ENCODE measurements at places on chromosomes 4 and X.

GRCh38 chrX:51332188-51332942 is at the start of gene NUDT10:
TSS of gene NUDT10 (plus strand) at chrX:51332822. CDS start at chrX:51332966, 144 bp downstream.
- DNase-seq = no peak

GRCh38 chr4:121011138-121011537 is 61.2 kb downstream of the NDNF start:
- no peak for DNase-seq

DNA sequence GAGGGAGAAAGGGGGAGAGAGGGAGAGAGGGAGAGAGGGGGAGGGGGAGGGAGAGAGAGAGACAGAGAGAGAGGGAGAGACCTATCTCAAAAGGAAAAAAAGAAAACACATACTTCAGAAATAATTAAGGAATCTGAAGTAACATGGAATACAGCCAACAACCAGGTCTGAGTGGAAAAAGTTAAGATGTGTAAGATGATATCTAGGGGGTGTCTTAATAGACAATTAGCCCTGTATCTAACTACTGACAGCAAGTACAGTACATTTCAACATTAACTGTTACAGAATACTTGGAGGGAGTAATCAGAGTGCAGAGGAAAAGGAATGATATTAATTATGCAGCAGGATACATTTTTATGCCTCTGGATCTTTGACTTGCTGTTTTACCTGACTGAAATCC is 22.4 kb downstream of the NUP54 start:
- DNase-seq = no peak

GRCh38 chr4:128660361-128661215 is 148.9 kb upstream of the JADE1 start:
- no peak for DNase-seq

DNA sequence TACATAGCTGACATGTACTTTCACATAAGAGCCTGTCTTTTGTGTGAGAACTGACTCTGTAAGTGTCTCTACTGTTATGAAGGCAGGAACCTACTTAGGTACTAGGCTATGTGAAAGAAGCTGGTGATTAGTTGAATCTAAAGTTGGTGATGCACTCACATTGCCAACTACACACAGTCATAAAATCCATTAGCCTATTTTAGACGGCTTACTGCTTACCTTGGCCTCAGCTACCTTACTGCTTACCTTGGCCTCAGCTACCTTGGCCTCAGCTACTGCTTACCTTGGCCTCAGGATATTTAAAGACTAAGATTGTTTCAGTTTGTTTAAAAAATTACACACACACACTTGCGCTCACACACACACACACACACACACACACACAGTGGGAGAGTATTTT is 549.7 kb downstream of the IL1RAPL1 start:
- DNase-seq = no peak

- no peak for DNase-seq
Measured at GRCh38 chr4:148293571-148293970, 148.6 kb downstream of the NR3C2 start.

DNA sequence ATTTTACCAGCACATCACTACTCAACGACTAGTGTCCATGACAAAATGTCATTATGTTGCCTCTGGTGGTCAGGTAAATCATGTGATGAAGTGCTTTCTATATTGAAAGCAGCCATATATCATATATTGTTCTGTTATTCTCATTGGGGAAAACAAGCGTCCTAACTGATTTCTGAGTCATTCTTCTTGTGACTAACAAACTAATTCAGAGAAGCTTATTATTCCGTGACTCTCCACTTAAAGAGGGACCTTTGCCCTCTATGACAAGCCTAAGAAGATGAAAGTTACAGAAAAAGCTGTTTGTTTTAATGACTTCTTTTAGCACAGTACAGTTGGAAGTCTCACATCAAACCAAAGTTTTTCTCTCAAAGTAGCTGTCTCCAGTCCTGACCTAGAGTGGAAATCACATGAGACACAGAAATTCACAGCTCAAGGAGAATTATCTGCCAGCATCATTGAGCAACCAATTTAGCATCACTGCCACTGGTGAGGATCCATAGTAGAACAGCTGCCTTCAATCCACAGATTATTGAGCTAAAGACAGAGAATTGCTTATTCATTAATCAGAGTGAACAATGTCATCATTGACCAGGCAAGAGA is 36.4 kb downstream of the ASB9 start:
- no peak for DNase-seq

DNA sequence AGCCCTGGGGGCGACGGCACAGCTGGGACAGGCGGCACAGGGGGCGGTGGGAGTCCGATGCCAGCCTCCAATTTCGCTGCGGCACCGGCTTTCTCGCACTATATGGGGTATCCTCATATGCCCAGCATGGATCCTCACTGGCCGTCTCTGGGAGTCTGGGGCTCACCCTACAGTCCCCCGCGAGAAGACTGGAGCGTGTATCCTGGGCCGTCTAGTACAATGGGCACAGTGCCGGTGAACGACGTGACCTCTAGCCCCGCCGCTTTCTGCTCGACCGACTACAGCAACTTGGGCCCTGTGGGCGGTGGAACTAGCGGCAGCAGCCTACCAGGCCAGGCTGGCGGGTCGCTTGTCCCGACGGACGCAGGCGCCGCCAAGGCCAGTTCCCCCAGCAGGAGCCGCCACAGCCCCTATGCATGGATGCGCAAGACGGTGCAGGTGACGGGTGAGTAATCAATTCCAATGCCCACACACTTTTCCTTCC is 500 bp downstream of the CDX4 start:
- no peak for DNase-seq

DNA sequence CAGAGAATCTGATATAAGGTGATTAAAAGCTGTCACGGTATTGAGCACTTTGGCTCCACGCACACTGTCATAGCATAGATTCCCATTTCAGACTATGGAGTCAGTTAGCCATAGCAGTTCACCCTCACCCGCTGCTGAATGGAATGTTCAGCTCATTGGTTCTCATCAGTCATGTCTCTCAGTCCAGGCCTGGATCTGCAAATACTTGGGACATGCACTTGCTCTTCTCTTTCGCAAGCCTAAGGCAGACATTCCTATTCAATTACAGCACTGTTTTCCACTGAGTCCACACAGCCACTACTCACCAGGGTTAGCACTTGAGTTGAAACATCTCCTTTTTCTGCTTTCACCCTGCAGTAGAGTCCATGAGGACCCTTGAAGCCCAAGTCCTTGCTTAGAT is 30.6 kb upstream of the SCML1 start:
- no peak for DNase-seq

- no peak for DNase-seq
Measured at GRCh38 chrX:12686331-12686730, 104.9 kb upstream of the PRPS2 start.

- DNase-seq = no peak
Measured at GRCh38 chrX:110402850-110403221, 44.2 kb downstream of the RTL9 start.

GRCh38 chr4:20831746-20832145 is 131.5 kb downstream of the PACRGL start:
- DNase-seq = no peak

GRCh38 chrX:140431521-140431920 is 73.3 kb downstream of the SOX3 start:
- DNase-seq = no peak

DNA sequence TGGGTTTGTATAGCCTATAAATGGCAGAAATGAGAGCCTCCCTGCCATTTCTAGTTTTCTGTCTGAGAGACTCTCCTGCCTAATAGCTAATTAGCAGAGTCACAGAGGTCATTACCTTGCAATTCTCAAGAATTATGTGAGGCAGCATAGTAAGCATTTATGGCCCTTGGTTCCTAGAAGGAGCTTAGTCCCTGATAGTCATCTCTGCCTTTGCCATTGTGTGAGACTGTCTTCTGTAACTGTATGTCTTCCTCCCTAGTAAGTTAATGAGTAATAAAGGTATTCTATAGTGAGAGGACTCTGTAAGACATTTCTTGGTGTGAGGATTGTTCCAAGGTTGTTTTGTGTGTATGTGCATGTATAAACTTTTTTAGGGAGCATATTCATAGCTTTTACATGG is 108.7 kb downstream of the AR start:
- DNase-seq = no peak

DNA sequence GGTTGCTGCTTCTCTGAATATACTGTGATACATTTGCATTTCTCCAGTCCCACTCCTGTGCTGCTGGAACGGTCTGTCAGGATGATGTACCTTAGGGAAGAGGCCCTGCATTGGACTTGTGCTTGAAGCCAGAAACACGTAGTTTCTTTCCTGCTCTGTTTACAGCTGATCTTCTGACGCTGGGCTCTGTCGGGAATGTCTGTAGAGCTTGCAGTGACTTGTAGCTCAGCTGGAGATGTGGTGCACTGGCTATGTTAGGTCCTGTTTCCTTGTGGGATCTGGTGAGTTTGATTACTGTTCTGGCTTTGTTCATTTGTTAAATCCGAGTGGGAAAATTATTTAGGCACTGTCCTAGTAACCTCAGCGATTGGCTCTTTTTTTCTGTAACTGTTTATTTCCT is 137.2 kb upstream of the WDR1 start:
- no peak for DNase-seq

DNA sequence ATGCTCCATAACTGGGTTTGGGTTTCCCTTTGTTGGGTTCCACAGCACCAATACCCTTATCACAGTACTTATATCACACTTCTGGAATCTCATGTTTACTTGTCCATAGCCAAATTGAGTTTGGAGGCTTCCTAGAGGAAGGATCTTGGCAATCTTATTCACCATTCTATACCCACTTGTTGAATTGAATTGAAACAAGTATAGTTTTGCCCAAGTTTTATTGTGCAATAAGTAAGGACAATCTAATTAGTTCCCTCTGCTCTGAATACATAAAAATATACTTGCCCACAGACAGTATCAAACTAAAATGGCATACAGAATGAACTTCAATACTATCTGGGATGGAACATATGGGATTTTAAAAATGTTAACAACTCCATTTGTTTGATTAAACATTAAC is 40.3 kb downstream of the SEC31A start:
- no peak for DNase-seq

DNA sequence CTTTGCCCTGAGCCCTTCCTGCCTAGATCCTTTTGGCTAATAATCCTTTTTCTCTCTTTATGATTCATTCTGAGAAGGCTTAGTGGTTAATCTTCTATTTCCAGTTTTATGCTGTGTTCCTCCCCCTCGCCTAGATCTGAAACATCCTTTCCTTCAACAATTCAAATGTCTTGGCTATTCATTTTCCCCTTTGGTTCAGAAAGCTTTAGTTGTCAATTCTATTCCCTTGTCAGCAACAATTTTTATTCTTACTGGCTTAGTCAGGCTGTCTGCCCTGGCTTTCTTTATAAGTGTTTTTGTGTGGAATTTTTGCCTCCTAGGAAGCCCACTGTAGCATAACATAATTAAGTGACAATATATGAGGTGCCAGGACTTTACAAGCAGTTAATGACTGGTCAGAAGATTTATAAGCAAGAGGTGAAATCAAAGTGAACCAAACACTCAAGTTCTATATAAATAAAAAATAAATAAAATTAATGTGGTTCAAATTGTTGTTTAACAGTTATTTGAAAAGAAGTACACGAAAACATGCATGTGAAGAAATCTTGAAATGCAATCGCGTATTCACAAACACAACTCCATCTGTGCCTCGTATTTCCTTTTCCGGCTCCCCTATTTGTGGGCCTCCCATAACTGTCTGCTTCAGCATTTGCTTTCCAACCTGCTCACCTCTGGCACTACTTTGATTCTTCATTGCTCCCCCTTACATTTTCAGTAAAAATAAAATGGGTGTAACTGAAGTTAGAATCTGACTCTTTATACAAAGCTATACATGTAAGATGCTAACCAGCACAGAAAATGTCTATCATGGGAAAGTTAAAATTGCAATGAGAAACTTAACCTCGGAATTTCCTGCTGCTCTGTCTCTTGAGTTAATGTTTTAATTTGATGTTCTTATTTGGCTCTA is 235.4 kb downstream of the SPRY1 start:
- DNase-seq = no peak

GRCh38 chr4:23291139-23291538 is 598.4 kb downstream of the GBA3 start:
- DNase-seq = no peak

DNA sequence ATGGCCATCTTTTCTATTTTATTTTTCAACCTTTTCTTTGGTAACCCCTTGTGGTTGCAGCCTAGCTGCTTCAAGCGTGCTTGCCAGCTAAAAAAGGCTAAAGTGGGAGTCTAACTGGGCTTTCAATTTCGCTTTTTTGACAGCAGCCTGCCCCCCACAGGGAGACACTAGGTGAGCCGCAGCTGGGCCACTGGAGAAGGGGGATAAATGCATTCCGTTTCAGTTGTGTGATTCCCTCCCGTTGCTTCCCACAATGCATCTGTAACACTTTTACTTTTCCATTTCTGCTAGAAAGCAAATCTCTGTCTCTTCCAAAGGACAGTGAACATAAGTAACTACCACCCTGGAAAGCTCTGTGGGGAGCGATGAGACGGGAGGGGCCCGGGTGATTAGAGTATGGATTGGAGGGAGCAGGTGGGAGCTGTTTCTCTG is 86.3 kb upstream of the RAPGEF2 start:
- no peak for DNase-seq

DNA sequence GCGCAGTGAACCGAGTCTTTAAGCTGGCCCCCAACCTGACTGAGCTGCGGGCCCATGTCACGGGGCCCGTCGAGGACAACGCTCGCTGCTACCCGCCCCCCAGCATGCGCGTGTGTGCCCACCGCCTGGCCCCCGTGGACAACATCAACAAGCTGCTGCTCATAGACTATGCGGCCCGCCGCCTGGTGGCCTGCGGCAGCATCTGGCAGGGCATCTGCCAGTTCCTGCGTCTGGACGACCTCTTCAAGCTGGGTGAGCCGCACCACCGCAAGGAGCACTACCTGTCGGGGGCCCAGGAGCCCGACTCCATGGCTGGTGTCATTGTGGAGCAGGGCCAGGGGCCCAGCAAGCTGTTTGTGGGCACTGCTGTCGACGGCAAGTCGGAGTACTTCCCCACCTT is 2.2 kb downstream of the PLXNA3 start:
- DNase-seq = no peak

DNA sequence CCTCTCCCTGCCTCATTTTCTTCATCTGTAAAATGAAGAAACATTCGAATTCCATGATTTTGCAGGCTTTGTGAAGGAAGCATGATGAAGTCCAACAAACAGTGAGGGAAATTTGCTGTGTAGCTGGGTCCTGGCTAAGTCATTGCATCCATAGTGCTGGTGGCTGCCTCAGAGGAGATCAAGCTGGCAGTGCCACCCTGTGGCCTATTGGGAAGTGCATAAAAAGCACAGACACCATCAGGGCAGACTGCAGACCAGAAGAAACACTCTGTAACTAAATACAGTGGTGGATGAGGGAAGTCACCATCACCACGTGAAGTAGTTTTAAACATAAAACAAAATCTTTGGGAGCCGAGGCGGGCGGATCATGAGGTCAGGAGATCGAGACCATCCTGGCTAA is 40.7 kb upstream of the DDX3X start:
- no peak for DNase-seq

- DNase-seq = no peak
Measured at GRCh38 chrX:137178392-137178791, 144.6 kb upstream of the GPR101 start.
